ENCODE measurements at places on chromosomes 16 and 17.
A peak's percentile ranks its signal among the peaks of the same experiment; 100 is the strongest.

DNA sequence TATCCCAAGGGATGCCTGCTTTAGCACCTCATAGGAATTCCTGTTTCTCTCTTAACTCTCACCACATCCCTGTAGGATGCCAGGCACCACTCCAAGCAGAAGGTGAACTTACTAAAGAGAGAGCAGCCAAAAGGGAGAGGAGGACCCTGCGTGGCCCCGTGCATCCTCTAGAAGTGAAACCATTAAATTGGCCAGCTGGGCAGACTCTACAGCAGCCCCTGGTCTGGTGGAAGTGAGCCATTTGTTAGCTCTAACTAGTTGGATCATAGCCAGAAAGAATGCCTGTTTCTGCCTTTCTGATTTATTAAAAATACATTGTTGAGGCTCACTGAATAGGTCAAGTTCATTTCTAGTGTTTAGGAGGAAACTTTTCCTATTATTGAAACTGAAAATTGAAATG is 22.3 kb downstream of the TMEM11 start:
- DNase-seq, result no peak

- no peak for DNase-seq
These were observed 4.6 kb downstream of the PLCD3 start for GRCh38 chr17:45127548-45128300.

DNA sequence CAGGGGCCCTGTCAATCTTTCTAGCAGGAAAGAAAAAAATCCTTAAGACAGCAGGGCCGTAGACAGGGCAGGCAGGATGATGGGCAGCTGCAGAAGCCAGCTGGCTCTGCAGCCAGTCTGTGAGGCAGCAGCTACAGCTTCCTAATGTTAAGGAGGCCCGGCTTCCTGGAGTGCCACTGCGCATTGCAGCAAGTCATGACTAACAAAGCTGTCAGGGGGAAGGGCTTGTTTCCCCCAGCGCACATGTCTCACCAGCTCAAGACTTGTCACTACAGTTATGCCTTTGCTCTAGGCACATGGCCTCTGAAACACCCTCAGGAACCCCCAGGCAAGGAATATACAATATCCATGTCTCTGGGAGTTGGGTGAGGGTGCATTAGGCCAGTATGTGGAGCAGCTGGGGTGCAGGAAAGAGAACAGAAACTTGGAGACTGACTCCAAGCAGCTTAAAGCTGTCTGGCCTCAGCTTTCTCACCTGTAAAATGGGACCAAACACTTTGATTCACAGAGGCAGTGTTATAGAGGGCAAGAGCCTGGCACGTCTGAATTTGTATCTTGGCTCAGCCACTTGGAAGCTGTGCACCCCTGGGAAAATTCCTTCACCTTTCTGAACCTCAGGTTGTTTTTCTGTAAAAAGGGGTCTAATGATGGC is 220.0 kb downstream of the HAPSTR1 start:
- DNase-seq, result no peak

- DNase-seq, result peak; percentile 30
These were observed 12.9 kb downstream of the P2RX5 start for GRCh38 chr17:3683054-3683511.

DNA sequence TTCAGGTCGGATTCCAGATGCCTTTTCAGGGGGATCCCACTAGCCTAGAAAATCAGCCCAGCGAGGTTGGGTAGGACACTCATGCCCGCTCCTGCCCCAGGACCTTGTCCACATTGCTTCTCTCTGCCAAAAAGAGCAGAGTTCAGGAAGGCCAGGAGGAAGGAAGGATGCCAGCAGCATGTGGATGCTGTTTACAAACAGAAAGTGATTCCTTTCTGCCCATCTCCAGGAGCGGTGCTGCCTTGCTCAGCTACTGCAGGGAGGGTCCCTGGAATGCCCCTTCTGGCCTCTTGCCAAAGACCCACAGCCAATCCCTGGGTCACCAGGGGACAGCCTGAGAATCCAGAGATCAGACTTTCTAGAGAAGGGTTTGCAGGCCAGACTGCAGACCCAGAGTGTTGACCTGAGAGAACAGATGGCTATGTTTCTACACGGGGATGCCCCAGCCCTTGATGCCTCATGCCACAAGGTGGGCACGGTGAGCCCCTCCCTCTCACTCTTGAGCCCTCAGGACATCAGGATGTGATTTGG is 32.3 kb upstream of the EMP2 start:
- DNase-seq, result no peak

All from stimulated activated CD4-positive, alpha-beta T cell treated with anti-CD3 and anti-CD28 coated beads, Interleukin-1b, Interleukin-23, amount 100 ng/mL, for 1 hour (primary cell).